Suppressor macrophage treated with lipopolysaccharide for 1 hour (primary cell): ENCODE measurements at places on chromosomes 3 and 15.

- no peak for DNase-seq
Measured at GRCh38 chr3:43388175-43388574, 101.8 kb downstream of the SNRK start.

DNA sequence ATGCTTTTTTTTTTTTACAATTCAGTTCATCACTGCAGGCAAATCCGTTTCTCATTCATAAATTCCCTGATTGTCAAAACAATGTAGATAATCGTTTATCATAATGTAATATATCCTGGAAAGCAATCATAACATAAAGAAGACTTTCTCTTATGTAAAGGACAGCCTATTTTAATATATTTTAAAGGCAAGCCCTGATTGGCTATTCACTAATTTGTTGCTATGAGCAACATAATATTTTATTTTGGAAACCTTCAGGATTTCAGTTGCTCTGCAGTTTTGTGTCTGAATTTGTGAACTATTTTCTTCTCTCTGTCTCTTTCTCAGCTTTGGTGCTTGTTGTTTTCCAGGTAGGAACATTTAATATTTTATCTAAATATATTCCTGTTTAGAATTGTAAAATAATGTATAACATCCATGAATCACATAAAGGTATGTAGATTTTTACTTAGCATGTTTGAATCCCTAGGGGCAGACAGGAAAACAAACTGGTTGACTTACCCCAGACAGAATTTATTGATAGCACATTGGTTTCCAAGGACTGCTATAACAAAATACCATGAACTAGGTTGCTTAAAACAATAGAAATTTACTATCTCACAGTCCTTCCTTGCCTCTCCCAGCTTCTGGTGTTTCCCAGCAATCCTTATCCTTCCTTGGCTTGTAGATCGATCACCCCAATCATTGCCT is 253.5 kb downstream of the CDIN1 start:
- no peak for DNase-seq

DNA sequence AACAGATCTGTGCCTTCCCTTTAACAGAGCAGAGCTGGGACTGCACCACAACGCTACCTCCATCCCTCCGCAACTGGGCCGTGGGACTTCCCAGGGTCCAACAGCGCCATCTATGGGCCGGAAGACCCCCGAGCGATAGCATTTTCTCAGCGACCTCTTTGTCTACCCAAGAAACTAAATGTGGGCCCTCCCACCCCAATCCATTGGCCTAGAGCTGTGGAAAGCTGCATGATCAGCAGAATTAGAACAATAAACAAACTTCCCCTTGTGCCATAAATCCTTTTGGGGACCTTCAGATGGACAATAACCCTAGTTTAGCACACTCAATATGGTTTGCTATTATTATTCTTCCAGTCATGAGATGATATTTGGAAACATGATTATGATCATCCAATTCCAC is 74.8 kb upstream of the NTRK3 start:
- peak; percentile 71 for DNase-seq

GRCh38 chr3:4825436-4826236 is 153.6 kb upstream of the BHLHE40 start:
- no peak for DNase-seq

DNA sequence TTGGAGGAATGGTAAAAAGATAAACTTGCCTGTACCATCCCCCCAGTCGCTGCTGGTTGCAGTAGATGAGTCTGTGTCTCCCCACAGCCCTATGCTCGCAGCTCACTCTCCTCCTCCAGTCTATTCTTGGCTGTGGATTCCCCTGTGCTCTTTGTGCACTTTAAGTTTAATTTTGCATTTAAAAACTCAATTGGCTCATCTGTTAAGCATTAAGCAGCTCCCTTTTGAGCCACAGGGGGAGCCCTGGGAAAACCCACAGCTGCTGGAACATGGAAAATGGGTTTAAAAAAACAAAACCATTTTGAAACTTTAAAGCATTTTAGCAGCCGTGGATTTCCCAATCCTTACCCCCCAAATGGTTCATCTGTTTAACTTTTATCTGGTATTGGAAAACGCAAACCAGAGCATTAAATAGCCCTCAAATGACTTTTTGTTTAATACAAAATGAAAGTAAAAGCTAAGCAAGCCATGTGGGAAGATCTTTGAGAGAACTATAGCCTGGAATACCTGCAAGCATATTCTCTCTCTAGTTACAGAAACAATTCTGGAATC is 536.9 kb downstream of the ZIC1 start:
- DNase-seq, result no peak
